T-cell (primary cell): ENCODE measurements at places on chromosomes 1 and 21. TPM values are rescaled to one million over a fixed set of nuclear protein-coding genes. Genes with fewer than 3 reads are reported as not detected.

DNA sequence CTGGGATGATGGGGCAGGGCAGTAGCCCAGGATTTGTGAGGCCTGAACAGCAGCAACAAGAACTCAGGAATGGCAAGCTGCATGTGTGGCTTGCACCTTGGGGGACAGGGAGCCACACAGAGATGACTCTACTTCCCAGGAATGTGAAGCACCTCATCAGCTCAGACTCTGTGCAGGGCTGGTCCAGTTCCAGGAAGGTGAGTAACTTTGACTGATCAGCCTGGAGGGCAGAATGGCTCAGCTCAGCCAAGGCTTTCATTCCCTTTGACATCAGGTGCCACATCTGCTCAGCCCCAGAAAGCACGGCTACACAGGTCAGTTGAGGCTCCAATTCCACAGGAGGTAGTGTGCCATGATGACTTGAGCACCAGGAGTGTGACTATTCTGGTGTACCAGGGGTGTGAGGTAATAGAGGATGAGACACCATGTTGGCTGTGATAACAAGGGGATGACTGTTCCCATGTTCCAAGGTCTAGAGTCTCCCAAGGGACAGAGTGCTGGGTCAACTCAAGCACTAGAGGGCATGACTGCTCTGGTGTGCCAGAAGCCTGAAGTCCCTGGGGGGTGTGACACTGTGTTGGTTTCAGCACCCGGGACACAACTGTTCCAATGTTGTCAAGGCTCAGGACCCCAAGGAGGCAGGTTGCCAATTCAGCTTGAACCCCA is 625.8 kb upstream of the ADGRL2 start:
- no peak for DNase-seq

ZNF124 gene
- 18.3 TPM for total RNA-seq

TRIM67 gene
- not detected for total RNA-seq

GRCh38 chr1:198530953-198531352 is 9.5 kb downstream of the ATP6V1G3 start:
- no peak for DNase-seq

- no peak for DNase-seq
Observed at GRCh38 chr1:116201911-116202310, 90.7 kb downstream of the MAB21L3 start.
